IMR-90 (cell line): ENCODE measurements at places on chromosomes 11 and 22. TPM values are rescaled to one million over a fixed set of nuclear protein-coding genes. Genes with fewer than 3 reads are reported as not detected.

DNA sequence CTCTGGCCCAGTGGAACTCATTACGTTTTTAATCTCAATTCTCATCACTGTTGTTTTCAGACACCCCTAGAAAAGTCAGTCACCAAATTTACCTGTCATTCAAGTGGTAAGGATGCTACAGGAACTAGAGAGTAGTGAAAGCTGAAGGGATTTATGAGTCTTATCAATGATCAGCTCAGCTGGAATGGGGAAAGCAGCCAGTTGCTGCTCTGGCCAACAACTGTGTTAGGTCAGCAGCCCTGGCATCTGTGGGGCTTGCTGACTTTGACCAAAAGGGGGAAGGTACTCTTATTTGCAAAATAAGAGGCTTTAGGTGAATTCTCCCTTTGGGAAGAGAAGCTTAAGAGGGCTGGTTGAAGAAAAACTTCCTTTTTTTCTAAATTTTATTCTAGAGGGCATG, 76.2 kb upstream of the HORMAD2 start:
- DNase-seq, result peak; percentile 19

DNA sequence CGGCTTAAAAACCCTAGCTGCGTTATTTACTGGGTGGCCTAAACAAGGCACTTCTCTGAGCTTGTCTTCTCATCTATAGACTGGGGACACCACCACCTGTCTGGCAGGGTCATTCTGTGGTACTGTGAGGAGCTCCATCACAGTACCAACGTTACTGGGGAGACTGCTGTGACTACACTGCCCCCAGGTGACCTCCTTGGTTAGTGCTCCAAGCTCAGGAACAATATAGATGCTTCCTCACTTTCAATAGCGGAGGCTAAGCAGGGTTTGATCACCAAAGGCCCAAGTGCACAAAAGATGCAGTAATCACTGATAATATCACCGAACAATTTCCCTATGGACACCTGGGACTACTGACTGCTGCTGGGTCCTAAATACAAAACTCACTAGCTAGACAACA, 18.8 kb downstream of the PRPF19 start:
- DNase-seq, result peak; percentile 61

DNA sequence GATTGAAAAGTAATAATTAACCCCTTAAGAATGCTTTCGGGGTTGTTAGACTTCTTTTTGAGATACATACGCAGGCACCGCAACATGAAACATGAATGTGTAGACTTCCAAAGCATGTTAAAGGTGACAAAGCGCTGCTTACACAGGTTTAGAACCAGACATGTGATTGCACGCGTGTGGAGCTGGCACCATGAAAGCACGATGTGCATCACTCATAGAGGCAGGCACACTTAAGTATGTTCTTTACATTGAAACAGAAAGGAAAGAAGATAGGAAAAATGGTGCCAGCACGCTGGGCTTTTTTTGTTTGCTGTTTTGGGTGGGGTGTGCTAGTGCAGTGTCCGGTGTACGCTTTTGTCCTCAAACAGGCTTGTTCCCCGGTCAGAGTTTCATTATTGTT, 83.6 kb upstream of the PPARA start:
- no peak for DNase-seq

The OR52E8 gene
- total RNA-seq, result not detected in 2 replicates

The PHF21B gene
- not detected in 2 replicates for total RNA-seq

- DNase-seq, result no peak
Measured at GRCh38 chr11:122978299-122978620, 3.4 kb downstream of the BSX start.

DNA sequence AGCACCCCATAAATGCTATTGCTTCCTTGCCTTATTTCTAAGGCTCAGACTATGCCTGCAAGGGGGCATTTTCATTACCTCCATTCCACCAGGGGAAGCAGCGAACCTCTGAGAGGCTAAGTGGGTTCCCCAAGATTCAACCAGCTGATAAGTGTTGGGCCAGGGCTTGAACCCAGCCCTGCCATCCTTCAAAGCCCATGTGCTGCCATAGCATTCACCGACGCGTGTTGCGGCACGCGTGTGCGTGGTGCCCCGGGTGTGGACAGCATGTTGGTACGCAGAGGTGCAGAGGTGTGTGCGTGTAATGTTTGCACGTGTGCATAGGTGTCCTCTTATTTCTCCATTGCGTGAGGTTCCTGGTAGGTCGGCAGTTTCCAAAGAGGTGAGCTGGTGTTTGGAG, 66.0 kb upstream of the PPARA start:
- DNase-seq, result no peak

GRCh38 chr22:29994943-29995342, 85.3 kb upstream of the HORMAD2 start:
- peak; percentile 33 for DNase-seq

The WBP2NL gene
- not detected in 2 replicates for total RNA-seq

DNA sequence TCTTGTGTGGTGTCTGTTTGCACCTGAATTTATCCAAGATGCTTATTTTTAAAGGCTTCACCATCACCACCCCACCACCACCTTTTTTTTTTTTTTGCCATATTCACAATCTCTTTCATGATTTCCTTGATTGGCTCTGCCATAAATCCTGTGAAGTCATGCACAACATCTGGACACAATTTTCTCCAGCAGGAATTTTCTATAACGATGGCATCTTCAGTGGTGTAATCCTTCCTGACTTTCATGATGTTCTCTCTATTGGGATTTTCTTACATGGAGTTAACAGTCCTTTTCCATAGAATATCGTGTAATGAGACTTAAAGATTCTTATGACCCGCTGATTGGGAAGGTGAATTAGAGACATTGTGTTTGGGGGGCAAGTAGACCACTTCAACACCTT, 17.8 kb downstream of the ZFP91 start:
- DNase-seq, result no peak

The GPR83 gene
- under 0.01 TPM in 2 replicates for total RNA-seq

- DNase-seq, result peak; percentile 23
Measured at GRCh38 chr11:103013421-103013820, 57.9 kb upstream of the MMP13 start.

DNA sequence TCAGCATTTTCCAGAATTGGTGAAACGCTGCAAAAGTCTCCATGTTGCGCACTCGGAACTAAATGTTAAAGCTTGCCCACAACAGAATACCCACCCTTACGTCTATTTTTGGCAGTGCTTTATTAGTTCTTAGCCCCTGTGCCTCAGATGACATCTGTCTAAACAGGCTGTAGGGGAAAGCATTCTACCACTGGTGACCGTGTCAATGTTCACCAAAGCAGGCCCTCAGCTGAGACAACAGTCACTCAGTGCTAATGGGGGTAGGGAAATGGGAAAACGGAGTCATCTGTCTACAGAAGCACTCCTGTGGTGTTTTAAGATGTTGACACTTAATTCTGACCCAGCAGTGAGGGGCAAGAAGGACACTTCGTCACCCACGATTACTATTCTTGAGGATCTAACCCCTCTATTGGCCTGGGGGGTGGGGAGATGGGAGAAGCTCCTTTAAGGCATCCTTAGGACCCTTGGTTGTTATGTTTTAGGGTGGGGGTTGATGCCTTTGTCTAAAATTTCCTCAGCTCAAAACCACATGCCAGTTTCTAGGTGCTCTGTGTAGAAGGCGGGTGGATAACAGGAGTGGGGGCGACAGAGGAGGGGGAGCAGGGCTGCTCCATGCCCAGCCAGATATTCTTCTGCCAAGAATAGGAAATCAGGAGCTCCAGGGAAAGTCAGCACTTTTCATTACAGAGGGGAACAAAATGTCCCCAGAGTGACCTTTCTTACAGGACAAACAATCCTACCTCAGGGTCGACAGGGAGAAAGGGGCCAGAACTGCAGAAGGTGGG, 15.6 kb upstream of the MFRP start:
- DNase-seq, result no peak

DNA sequence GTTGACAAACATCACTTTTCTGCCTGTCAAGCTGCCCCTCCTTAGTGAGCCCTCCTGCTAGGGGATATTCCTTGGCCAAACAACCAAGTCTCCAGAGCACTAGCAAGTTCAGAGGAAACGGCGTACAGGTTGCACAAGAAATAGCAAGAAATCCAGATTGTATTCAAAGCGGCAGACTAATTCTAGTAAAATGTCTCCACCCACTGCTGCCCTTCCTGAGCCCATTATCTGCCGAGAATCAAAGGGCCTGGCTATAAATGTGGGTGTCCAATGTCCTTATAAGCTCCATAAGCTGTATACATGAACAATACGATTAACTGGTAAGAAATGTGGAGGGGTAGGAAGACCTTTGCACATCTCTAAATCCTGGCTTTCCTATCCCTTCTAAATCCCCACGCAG, 44.0 kb upstream of the AKIP1 start:
- DNase-seq, result peak; percentile 16

The OR8A1 gene
- not detected in 2 replicates for total RNA-seq

- DNase-seq, result peak; percentile 6
Measured at GRCh38 chr11:58392746-58393145, 13.9 kb downstream of the OR5B3 start.

The TMEM132A gene
- 7.7 and 8.3 TPM in 2 replicates for total RNA-seq

DNA sequence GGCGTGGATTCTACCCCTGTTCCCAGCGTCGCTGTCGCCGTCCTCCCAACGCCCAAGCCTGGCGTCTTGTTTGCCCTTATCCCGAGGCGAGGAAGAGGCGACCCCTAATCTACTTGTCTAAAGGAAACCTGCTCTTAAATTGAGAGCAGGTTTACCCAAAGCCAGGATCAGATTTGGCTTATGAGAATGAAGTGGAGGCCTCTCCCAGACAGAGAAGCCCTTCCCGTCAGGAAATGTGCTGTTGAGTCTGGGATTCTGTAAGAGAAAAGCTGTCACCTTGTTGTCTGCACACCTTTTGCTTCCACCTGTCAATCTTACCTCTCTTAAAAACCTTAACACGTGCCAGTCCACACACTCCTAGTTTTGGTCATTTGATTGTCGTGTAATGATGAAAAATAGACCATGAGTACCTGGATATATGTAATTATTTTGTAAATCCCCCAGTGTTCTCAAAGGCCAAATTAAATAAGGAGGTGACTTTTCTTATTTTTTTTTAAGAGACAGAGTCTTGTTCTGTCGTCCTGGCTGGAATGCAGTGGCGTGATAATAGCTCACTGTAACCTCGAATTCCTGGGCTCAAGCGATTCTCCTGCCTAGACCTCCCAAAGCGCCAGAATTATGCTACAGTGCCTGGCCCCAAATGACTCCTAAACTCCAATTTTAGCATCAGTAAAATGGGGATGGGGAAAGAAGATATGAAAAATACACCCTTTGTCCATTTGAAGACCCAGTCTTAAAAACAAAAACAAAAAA, 627 bp downstream of the GTF2H1 start:
- DNase-seq, result no peak

- no peak for DNase-seq
Measured at GRCh38 chr11:45597097-45597496, 68.3 kb downstream of the CHST1 start.

DNA sequence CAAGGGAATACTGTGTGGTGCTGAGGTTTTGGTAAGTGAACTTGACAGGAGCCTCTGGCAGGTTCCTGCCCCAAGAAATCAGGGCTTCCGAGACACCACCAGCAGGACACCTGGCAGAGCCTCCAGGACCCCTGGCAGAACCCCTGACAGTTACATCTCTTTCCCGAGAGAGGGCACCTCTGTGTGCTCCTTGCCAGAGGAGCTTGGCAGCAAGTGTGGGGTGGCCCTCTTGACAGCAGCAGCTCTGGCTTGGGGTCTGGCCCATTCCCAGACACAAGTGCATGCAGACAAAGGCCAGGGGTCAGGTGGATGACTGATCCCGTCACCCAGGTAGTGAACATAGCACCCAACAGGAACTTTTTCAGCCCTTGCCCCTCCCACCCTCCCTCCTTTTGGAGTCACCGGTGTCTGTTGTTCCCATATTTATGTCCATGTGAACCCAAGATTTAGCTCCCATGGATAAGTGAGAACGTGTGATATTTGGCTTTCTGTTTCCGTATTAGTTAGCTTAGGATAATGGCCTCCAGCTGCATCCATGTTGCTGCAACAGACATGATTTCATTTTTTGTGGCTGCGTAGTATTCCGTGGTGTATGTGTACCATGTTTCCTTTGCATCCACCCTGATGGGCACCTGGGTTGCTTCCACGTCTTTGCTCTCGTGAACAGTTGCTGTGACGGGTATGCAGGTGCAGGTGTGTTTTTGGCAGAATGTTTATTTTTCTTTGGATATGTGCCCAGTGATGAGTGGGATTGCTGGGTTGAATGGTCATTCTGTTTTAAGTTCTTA, 21.2 kb upstream of the OSBPL5 start:
- DNase-seq, result no peak

DNA sequence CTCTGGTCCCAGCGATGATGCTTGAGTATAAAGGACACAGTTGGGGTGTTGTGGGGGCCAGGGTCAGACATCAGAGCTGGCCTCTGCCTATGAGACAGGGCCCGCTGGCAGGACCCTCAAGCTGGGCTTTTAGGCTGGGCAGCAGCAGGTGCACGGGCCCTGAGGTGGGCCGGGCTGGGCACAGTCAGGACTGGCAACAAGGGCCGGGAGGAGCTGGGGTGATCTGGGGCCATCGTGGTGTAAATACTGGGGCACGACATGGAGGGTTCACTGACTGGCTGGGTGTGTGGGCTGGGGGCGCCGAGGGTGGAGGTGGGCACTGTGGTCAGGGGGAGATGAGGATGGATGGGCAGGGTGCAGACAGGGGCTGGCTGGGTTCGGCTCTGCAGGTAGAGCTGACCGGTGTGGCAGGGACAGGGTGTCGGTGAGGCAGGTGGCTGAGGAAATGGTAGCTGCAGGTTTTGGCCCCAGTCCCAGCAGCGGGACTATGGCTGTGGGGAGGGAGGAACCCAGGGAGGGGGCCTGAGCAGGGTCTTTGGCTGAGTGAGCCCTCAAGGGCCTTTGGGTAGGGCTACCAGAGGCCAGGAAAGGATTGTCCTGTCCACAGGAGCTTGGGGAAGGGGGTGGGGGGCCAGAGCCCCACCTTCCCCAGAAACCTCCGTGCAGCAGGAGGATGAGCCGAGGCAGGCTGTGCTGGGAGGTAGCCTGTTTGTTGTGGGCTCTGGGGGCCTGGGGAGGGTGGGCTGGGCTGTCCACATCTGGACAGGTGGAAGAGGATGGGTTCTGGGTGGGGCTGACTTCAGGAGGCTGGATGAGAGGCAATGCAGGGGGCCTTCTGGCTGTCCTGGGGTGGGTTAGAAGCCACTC, 81.4 kb downstream of the KCNQ1 start:
- no peak for DNase-seq

DNA sequence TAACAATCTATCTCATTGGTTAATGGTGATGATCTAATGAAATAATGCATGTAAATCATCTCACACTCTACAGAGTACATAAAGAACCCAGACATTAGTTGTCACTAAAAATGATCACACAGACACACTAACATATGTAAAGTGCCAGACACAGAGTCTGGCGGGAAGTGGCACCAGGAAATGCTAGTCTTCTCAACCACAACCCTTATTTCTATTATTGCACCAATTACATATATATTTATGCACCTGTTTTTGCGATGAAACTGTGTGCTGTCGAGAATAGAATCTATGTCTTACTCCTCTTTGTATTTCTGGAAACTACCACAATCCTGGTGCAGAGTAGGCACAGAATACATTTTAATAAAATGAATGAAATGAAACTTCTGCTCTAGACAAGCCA, 25.9 kb upstream of the POU2AF3 start:
- DNase-seq, result no peak

The HTR3A gene
- total RNA-seq, result not detected in 2 replicates

- peak; percentile 86 for DNase-seq
Measured at GRCh38 chr11:128342511-128343134, 244.7 kb downstream of the ETS1 start.

- peak; percentile 36 for DNase-seq
Measured at GRCh38 chr11:88555829-88556202, 218.3 kb upstream of the CTSC start.
